ENCODE measurements at places on chromosomes 3 and 15.

DNA sequence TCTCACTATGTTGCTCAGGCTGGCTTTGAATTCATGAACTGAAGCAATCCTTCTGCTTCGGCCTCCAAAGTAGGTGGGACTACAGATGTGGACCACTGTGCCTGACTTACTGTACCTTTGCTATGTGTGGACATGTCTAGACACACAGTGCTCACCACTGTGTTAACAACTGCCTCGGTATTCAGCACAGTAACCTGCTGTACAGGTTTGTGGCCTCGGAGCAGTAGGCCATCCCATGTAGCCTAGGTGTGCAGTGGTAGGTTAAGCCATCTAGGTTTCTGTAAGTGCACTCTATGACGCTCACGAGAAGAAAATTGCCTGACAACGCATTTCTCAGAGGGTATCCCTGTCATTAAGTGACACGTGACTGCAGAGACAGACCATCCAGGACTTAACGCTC lies 70.3 kb downstream of the TAMM41 start:
- DNase-seq = no peak

GRCh38 chr15:77720655-77721054 lies 87.9 kb upstream of the LINGO1 start:
- no peak for DNase-seq

GRCh38 chr3:31705736-31706135 lies 173.0 kb downstream of the STT3B start:
- DNase-seq = no peak

GRCh38 chr15:52337198-52337853 lies 41.7 kb upstream of the MYO5C start:
- DNase-seq = no peak

DNA sequence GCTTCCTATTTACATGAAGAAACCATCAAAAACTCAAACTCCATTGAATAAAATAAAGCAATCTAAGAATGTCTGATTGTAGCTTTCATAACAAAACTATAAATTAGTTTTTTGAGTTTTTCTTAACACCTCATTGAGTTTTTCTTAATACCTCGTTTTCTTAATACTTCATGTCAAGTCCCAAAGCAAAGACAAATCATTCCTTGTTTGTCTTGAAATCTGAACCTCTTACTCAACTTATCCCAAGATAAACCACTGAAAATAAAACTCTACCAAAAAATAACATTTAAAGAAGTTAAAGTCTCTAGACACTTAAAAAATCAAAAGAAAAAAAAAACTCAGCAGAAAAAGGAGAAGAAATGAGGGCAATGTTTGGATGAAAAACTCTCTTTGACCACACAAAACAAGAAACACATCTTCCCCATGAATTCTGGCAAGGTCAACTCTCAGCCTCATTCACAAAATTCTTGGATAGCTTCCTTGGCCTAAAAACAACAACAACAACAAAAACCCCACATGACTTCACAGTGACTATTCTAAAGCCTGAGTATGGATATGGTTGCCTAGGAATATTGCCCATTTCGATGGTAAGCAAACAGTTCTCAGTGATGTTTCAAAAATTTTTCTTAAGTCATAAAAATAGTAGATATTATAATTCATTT lies 38.2 kb downstream of the TMCC1 start:
- no peak for DNase-seq

DNA sequence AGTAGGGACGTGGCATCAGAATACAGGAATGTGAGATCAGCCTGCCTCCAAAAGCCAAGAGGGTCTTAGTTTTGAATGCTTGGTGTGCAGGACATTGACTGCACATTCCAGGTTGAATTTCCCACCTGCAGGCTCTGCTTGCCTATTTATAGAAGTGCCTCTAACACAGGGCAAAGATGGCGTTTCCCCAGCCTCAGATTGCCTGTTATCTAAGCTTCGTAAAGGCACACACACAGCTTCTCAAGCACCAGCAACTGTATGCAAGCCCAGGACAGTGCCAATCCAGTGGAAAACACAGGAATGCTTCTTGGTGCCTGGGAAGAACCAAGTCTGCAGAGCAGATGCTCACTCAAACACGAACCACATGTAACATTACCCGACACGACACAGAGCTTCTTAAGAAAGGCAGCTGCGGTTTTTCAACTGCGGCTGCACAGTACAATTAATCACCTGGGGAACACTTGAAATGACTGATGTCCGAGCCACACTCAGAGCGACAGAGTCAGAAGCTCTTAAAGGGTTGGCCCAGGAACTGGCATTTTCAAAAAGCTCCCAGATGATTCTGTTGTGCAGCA lies 90.0 kb upstream of the ANKRD34C start:
- DNase-seq = no peak

GRCh38 chr3:196341137-196341536 lies 2.9 kb upstream of the TM4SF19 start:
- DNase-seq = no peak

- DNase-seq = no peak
Measured at GRCh38 chr3:74789111-74789510, 174.7 kb upstream of the CNTN3 start.

DNA sequence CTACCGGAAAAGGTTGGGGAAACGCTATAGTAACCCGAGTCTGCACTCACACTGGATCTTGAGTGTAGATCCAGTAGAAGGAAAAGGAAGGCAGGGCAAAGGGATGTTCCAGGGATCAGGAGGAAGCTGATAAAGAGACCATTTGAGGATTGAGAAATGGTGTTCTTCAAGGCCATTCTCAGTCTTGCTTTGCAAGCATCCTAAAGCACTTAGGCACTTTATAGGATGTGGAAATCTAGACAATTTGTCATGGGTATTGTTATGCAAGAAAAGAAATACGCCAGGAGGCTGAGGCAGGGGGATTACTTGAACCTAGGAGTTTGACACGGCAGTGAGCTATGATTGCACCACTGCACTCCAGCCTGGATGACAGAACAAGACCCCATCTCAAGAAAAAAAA lies 13.2 kb upstream of the SCAMP5 start:
- no peak for DNase-seq

DNA sequence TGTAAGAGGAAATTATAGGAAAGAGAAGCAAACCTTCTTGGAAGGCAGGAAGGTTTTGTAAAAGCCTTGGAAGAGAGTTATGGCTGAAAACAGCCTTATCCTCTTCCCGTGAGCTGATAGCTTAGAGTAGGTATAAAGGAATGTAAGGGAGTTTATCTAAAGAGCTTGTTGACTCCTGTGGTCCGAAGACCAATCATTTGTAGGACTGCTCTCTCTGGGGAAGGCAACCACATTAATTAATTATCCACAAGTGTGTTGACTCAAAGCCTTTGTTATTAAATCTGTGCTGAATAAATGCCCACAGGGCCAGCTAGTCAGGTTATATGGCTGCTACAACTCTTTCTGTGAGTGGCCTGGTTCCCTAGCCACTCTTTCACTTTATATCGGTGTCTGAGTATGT lies 452.1 kb upstream of the RASGRP1 start:
- DNase-seq = no peak
